Right atrium auricular region (tissue), 2 donors: ENCODE measurements at places on chromosomes 7 and 10. TPM values are rescaled to one million over a fixed set of nuclear protein-coding genes. Genes with fewer than 3 reads are reported as not detected.

STRIP2 gene
- 8.5 TPM for total RNA-seq

SYCE1 gene
- not detected for total RNA-seq

CPVL gene
- total RNA-seq, result 2.7 TPM

MORN4 gene
- 27.0 TPM for total RNA-seq

C7orf33 gene
- not detected for total RNA-seq

KAZALD1 gene
- 7.0 TPM for total RNA-seq

LRRN3 gene
- total RNA-seq, result 6.6 TPM

ARID5B gene
- total RNA-seq, result 53.4 TPM

LRRTM3 gene
- total RNA-seq, result not detected

CPEB3 gene
- total RNA-seq, result 6.9 TPM

VWDE gene
- total RNA-seq, result 14.4 TPM
